IPS-NIHi11 (cell line): ENCODE measurements at places on chromosomes 3 and 15.

- DNase-seq = no peak
Observed at GRCh38 chr15:85727068-85727467, 67.7 kb downstream of the KLHL25 start.

- peak; percentile 17 for DNase-seq
Observed at GRCh38 chr15:35630532-35630931, 84.6 kb upstream of the DPH6 start.

DNA sequence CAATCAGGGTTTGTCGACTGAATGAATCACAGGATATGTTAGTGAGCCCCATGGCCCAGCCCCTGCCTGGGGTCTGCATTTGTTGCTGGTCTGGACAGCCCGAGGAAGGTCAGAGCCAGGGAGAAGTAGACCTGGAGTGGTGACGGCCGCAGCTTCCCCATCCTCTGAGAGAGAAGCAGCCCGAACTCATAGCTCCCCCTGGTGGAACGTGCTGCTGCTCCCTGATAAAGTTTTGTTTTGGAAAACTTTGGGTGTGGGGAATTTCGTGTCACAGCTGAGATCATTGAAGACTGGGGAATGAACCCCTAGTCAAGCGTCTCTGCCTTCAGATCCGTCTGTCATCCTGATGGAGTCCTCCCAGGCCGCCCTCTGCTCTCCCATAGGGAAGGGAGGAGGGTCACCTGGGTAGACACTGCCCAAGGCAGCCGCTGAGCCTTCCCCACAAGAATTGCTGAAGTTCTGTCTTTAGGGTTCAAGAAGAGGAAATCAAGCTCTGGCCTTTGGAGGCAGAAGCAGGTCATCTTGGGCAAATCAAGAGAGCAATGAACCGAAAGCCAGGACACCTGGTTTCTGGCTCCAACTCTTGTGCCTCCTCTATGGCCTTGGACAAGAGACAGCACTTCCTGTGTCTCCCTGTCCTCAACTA is 60.5 kb downstream of the GLDN start:
- peak; percentile 80 for DNase-seq

GRCh38 chr3:63056932-63057331 is 181.7 kb upstream of the CADPS start:
- DNase-seq = no peak

DNA sequence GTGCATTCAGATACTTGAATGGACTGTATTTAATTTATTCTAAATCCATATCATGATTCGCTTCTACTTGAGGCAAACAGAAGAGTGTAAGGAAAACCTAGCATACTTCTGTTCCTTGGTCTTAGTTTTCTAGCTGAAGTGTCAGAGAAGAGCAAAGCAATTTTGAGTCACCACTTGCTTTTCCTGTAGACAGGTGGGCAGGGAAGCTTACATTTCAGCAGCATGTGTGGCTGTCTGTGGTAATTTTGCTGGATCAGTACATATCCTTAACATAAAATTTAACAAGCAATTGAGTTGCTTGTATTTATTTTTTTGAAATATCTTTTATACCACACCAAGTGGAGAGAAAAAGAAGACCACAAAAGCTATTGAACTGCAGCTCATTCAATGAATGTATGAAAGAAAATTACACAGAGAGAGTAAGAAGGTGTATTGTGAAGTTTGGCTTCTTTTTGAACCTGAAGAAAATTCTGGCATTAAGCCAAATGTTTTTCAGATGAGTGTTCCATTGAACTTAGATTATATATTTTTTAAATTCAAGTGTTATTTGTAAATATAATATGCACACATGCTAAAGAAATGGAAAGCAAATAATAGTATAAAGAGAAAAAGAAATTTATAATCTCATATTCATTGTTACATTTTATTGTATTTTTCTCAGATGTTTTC is 747.6 kb downstream of the NAALADL2 start:
- DNase-seq = no peak

DNA sequence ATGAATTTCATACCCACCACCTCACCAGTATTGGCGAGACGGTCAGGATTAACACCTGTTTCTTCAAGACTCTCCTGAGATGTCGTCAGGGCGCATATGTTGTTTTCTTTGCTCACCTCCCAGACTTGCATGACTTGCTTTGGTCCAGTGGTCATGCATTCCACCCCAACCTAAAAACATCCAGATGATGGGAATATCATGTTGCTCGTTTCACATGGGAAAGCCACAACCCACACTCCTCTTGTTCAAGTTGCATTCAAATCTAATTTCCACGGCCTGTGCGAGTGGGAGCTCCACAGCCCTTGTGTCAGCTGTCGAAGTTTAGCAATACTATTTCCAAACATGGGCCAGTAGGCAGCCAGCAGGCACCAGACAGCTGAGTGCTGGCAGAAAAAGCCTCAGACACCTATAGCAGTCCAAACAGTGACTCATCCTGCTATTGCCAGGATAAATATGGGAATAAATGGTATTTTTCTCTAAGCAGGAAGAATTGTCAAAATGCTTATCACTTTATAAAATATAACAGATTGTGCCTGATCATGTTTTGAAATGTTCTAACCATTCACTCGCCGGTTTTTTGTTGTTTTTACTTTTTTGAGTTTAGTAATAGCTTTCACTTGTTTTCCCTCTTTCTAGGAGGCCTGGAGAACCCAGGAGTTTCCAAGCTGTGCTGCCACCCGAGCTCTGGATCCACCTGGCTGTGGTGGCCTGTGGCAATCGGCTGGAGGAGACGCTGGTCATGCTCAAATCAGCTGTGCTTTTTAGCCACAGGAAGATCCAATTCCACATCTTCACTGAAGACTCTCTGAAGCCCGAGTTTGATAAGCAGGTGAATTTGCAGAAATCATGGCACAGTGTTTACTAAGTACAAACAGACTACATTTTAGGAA is 20.1 kb downstream of the GXYLT2 start:
- DNase-seq = no peak

DNA sequence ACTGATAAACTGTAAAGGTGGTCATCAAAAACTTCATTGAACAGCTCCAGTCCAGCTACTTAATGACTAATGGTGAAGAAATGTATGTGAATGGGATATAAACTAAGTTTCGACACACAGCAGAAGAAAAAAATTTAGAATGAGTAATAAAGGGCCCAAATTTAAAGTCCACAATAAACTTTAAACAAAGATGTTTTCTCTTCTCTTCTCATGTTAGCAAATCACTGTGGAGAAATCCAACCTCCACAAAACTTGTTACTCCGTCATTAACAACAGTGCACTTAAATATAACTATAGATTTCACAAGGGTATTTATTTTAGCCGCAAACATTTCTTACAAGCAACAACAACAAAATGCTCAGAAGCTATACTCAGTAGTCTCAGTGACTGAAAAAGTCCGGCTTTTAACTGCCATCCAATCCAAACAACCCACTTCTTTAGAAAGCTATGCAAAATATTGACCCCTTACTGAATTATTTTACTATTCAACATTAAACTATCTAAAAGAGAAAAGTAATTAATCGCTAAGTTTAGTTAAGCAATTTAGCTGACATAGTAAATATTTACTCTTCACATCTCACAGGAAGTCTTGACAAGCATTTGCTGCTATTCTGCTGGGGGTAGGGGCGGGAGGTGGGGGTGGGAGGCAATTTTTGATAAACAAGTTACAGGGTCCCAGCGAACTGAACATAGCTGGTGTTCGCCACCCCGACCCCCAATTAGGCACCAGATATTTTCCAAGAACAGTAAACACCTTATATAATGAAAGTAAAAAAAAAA is 2.4 kb downstream of the IGF2BP2 start:
- DNase-seq = no peak

- peak; percentile 89 for DNase-seq
Observed at GRCh38 chr15:32730677-32731654, 13.2 kb downstream of the GREM1 start.

DNA sequence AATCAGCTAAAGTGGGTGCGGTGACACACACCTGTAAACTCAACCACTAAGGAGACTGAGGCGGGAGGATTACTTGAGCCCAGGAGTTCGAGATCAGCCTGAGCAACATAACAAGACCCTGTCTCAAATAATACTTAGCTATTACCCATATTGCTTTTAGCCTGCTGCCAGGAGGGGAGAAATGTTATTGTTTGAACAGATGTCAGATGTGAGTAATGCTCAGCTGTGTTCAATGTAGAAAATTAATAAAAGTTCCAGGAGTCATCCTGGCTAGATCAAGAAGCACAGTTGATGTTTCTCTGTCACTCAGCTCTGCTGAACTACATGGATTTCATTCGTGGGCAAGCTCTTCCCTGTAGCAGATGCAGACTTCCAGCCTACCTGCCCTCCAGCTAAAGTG is 22.2 kb downstream of the LSM3 start:
- no peak for DNase-seq

DNA sequence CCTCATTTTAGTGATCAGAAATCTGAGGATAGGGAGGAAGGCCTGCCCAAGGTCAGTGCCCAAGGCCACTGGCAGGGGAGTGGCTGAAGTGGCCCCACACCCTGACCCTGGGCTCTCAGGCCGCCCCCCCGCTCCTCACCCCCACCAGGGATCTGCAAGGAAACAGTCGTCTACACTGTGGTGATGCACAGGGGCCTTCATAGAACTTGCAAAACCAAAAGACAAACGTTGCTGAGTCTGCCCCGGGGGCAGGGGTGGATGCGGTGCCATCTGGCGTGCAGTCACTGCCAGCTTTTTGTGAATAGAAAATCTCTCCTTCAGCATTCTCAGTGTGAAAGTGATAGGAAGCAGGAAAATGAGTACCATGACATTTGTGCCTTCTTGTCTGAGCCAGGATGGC is 41.3 kb downstream of the WHAMM start:
- no peak for DNase-seq

- no peak for DNase-seq
Observed at GRCh38 chr15:52385670-52386069, 90.1 kb upstream of the MYO5C start.

- DNase-seq = no peak
Observed at GRCh38 chr15:99931703-99932603, 198.7 kb upstream of the LYSMD4 start.

GRCh38 chr3:190486908-190487607 is 26.8 kb upstream of the IL1RAP start:
- no peak for DNase-seq

DNA sequence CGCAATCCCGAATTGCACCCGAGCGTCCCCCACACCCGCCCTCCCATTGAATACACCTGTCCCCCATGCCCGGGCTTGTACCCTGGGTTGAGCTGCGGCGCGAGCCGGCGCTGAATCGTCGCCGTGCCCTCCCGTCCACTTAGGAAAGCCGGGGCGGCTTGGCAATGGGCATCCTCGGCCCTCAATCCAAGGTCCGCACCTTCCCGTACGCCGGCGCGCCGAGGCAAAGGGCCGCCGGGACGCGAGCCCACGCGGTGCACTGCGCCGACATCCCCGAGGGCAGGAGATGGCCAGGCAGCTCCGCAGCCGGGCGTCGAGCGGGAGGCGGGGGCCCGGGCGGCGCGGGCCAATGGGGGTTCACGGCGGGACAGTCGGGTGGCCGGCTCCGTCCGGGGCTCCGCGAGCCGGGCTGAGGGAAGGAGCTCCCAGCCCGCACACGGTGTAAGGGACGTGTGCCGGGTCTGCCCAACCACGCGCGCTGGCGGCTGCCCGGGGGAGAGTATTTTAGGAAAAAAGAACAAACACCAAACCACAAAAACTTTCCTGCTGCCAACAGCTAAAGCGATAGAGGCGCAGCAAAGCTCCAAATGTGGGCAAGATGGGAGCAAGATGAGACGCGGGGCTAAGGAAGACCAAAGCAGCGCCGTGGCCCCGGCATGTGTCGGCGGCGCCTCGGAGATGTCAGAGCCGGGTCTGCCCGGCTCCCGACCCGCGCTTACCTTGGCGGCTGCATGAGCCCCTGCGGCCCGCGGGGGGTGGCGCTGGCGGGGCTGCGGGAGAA is 621 bp downstream of the RGMA start:
- peak; percentile 70 for DNase-seq

DNA sequence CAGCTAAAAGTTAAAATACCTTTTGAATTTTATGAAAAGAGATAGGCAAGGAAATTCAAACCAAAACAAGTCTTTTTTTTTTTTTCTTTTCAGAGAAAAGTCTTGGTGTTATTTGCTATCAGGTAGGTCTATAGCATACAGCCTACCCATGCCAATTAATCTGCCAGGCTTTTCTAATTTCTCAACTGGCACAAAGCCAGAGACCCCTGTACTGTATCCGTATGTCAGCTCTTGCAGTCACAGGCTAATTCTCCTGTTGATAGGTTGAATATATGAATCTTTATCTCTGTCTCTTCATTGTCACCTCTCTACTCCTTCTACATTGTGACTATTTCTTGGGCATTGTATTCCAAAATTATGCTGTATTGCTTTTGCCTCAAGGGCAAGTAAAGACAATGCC is 133.4 kb downstream of the IL5RA start:
- no peak for DNase-seq

GRCh38 chr3:7875925-7876324 is 625.7 kb upstream of the LMCD1 start:
- DNase-seq = no peak

GRCh38 chr3:106048946-106049481 is 180.2 kb upstream of the CBLB start:
- no peak for DNase-seq

- DNase-seq = no peak
Observed at GRCh38 chr15:69897471-69898237, 200.1 kb downstream of the TLE3 start.

GRCh38 chr3:8669019-8669418 is 24.4 kb upstream of the SSUH2 start:
- no peak for DNase-seq

DNA sequence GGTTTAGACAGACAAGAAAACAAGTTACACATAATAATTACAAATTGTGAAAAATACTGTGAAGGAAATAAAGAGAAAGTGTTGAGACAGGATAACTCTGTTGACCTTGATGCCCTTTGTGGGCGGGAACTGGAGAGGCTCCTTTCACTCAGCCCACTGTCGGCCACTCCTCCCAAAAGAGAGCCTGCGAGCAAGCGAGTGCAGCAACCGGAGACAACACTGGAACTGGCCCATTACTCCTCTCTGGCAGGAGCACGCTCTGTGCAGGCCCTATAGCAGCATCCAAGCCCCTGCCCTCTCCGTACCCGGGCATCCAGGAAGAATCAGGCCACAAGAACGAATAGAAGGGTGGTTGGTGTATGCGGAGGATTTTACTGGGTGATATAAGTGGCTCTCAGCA is 16.2 kb upstream of the DUT start:
- peak; percentile 20 for DNase-seq
